ENCODE measurements at places on chromosomes 2 and 18.

GRCh38 chr18:49223837-49224529 is 236.5 kb downstream of the DYM start:
- DNase-seq: no peak

- DNase-seq: peak; percentile 49
Measured at GRCh38 chr2:157596992-157597681, 31.5 kb downstream of the ACVR1C start.

DNA sequence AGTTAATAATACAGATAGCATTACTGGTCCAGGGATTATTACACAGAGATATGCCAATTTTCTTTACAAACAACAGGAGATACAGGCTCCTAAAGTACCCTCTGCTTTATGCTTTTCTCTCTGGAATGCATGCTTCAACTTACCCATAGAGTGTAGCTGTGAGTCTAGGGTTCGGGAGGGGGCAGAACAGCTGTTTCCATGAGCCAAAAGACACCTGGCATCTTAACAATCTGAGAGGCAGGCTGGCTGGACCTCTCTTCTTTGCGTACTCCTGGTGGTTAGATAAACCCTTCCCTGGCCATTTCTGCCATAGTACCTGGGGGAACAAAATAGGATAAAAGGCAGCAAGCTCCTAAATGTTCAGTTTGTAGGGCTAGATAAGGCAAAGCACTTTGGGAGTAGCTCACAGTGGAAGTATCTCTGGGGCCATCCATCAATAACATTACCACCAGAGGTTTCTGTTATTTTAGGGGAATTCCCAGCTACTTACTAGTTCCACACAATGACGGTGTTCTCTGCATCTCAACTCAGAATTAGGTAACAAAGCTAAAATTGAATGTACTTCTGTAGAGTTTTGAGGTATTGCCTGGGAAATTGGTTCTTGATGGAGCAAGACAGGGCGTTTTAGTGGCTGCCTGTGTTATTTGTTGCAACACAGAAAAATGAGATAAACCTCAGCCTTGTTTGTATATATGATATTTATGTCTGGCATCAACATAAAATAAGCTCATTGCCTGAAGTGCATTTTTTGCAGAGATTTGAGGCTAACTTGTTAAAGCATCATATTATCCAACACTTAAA is 6.2 kb upstream of the CCDC85A start:
- no peak for DNase-seq

- no peak for DNase-seq
Measured at GRCh38 chr2:237987268-237987667, 20.5 kb downstream of the UBE2F start.

GRCh38 chr2:7057865-7058400 is 140.7 kb downstream of the RNF144A start:
- DNase-seq: peak; percentile 62

DNA sequence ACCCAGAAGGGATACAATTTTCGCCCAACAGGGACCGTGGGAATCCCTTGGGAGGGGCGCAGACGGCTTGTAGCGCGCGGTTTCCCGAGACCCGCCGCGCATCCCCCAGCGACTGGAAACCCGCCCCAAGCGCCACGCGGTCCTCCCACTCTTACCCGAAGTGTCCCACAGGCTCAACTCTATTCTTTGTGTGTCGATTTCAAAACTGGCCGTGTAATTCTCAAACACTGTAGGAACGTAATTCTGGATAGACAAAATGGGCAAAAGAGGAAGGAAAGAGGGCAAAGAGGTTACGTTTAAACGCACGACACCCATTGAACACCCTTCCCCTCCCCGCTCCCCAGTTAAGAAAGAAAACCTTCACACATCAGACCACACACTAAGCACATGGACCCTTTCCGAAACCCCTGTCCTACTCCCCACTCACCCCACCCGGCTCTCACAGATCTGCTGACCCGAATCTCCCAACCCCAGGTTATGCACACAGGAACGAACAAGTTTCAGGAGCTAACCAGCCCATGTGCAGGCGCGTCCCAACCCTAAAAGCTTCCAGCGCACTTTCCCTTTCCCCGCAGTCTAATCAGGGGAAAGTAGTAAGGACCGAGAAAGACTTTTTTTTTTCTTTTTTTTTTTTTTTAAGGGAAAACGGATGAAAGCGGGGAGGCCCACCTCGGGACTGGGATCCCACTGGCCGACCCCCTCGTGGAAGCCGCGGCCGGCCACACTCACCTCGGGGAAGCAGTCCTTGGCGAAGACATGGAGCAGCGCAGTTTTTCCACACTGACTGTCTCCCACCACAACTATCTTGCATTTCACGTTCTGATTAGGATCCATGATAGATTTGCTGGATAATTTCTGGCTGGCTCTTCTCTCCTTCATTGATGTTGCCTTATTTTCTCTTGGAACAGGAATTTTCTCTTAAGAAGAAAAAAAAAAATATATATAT is 655 bp downstream of the RND3 start:
- DNase-seq: peak; percentile 34

DNA sequence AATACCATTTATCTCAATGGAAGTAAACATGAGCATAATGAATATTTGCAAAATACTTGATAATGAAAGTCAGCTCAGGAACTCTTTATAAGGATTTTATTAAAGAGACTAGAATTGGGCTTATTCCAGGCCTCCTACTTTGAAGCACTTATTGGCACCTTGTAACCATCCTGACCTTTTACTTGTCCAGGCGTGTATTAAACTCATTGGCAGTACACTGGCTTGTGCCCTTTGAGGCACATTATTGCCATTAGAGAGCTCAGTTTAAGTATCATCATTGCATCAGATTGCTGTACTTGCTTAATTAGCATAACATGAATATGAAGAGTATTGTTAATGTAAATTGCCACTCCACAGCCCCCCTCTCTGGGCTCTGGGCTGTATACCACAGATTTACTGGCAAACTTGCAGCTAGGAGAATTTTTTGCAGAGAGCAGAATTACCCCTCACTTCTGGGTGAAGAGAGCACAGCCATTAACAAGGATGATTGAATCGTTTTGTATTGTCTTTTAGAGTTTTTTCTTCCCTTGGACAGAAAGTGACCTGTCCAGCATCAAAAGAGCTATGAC is 72.5 kb downstream of the XIRP2 start:
- DNase-seq: no peak

DNA sequence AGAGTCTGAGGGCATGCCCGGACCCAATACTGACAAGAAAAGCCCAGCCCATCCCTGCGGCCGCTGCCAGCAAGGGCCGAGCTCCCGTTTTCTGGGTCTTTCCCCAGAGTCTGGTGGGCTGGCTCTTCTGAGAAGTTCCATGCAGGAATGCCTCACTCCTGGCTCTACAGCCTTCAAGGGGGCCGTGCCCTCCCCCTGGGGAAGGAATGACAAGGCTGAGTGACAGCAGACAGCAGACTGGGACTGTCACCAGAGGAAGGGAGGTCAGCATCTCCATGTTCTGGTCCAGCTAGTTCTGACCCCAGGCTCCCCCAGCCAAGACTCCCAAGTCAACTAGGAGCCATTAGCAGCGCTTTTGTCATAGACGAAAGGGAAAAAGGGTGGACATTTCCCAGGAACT is 13.0 kb upstream of the SEMA4C start:
- DNase-seq: no peak

DNA sequence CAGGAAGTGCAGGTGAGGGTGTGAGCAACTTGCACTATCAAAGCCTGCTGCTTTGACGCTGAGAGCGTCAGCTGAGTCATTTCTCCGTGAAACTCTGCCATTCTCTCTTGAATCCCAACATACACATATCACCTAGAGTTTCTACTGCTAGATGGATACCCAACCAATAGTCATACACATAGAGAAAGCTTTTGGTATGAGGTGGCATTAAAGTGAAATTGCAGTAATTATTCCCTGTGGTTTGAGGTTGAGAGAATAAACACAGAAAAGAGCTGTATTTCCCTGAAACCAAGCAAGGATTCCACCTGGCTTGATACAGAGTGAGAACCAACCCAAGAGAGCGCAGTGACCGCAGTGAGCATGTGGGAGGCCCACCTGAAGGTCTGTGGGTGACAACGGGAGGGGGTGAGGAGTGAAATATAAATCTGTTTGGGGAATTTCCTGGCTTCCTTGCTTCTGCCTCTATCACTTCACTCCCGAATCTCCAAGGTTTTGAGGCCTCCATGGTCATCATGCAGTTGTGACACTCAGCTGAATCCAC is 28.8 kb upstream of the TMEM18 start:
- no peak for DNase-seq

- peak; percentile 37 for DNase-seq
Measured at GRCh38 chr2:194166818-194167217, 1490.2 kb upstream of the SLC39A10 start.

DNA sequence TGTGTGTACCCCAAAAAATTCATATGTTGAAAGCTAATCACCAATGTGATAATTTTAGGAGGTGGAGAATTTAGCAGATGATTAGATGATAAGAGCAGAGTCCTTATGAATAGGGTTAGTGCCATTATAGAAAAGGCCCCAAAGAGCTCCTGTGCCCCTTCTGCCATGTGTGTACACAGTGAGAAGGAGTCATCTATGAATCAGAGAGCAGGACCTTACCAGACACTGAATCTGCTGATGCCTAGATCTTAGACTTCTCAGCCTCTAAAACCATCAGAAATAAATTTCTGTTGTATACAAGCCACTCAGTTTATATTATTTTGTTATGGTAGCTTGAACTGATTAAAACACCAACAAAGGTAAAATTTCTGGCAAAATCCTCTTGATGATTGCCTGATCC is 560.0 kb upstream of the CDH2 start:
- no peak for DNase-seq

DNA sequence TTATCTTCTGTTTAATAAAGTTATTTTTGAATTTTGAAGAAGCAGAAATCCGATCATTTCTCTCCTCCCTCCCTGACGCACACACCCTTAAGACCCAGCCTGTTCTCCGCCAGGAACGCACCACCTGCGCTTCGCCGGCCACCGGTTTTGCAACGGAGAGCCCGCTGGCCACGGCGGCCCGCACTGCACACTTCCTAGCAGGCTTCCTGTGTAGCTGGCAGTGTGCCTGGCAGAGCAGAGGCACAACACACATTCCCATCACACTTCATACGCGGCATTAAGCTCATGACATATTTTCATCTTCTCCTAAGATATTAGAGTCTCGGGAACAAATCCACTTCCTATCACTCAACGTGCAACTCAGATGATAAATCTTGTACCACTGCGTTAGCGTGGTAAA is 148.0 kb downstream of the HDAC4 start:
- peak; percentile 4 for DNase-seq

DNA sequence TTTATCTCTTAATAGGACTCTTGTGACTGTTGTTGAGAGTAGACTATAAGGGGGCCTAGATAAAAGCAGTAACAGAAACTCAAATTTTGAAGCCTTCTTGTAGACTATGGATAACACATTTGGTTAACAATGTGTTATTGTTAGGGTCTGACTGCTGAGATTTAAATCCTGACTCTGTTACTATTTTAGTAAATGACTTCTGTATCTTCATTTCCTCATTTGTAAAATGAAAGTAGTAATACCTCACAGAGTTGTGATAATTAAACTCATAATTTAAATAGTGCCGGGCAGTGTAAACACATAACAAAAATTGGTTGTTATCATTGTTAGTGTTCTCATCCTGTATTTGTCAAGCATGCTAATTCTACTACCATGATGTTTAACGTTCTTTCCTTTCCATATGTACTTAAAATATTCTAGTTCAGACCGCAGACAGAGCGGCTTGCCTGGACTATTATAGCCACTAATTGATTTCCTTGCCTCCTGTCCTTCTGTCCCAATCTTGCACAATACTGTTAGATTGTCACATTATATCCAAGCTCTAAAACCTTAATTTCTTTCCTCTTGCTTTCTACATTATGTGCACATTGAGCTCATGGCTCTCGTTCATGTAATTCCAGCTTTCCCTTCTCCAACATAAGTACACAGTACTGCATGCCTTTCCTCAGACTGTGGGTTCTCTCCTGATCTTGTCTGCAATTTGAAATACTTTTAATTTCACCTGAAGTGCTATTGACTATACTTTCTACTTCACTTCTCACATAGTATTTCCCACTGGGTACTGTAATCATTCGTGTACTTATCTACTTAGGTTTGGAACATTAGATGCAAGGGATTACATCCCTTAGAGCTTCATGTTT is 48.4 kb downstream of the RBBP8 start:
- no peak for DNase-seq

DNA sequence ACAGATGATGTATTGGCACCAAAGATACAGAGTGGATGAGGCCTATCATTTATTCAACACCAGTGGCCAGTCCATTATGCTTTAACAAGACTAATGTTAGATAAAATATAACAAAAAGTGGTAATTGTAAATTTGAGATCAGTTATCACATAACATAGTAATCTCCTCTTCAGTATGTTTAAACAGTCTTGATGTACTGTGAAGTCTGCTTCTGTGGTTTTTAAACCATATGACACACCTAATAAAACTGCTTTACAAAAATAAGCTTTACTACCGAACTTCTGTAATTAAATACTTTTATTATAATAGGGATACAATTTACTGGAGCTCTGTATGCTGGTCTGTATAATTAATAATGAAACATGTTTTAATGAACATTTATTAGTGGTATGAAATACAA is 2156.1 kb upstream of the CELF4 start:
- no peak for DNase-seq

DNA sequence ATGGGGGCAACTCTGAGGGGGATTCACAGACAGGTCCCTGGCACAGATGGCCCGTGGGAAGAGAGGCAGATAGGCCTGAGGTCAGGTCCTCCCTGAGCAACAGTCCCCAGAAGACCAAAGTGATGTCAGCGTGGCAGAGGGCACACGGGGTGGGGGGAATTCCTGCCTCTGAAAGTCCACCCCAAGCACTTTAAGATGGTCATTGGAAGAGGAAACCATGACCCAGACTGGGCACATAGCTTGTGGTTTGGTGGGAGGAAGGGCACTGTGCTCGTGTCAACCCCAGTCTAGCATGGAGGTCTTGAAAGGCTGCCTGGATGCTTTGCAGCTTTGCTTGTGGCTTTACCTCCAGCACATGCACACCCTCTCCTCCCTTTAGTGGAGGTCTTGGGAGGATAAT is 38.0 kb upstream of the SIX2 start:
- no peak for DNase-seq

DNA sequence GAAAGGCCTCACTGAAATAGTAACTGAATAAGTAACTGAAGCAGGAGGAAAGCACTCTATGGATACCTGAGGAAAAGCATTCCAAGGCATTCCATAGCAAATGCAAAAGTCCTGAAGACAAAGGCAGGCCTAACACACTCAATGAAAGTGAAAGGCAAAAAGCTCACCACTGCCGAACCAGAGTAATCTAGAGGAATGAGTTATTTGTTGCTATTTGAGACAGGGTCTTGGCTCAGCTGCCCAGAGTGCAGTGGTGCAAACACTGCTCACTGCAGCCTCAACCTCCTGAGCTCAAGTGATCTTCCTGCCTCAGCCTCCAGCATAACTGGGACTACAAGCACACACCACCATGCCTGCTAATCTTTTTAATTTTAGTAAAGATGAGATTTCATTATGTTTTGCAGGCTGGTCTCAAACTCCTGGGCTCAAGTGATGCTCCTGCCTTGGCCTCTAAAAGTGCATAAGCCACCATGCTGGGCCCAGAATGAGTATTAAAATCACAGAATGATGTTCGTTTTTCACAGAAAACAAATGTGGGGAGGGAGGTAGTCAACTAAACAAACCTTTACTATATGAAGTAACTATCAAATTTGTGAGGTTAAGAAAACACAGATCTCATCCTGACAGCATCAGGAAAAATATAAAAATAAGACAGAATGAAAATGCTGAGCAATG is 17.9 kb downstream of the PIAS2 start:
- DNase-seq: no peak

Data from NCI-H2081 (cell line).